ENCODE measurements at places on chromosomes 4 and X.

- no peak for DNase-seq
Observed at GRCh38 chrX:16963216-16963615, 16.8 kb downstream of the REPS2 start.

DNA sequence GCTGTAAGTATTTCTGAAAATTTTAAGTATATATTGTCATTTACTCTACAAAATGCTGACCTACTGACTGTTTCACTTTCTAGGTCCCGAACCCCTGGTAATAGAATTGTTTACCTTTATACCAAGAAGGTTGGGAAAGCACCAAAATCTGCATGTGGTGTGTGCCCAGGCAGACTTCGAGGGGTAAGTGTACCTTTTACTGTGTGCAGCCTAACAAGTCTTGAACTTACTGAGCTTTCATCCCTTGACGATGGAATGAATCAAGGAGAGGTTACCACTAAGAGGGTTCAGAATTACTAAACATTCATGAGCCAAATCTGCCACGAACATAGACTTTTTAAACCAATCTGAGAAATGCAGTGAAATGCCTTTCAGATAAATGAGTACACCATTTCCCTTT, 1.6 kb downstream of the RPL34 start:
- no peak for DNase-seq

DNA sequence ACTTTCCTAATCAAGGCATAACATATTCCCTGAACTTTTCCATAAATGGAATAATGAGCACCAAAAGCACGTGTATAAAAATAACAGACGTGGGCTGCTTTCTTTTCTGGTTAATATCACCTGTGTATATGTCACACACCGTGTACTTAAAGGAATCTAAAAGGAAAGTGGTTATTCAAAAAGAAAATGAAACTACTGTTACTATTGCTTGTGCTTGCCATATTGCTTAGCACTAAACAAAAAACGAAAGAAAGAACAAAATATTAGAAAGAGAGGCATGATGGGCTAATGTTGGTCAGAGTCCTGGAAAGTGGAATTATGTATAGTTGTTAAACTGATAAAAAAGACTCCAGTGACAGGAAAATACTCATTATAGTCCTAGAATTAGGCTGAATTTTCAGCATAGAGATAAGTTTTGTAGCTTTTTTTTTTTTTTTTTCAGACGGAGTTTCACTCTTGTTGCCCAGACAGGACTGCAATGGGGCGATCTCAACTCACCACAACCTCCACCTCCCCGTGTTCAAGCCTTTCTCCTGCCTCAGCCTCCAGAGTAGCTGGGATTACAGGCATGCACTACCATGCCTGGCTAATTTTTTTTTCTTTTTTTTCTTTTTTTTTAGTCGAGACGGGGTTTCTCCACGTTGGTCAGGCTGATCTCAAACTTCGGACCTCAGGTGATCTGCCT, 123.2 kb downstream of the PABPC4L start:
- DNase-seq: no peak

- DNase-seq: no peak
Observed at GRCh38 chr4:139789096-139789654, 123.6 kb downstream of the MGST2 start.

- no peak for DNase-seq
Observed at GRCh38 chrX:1108501-1109445, 103.7 kb downstream of the CRLF2 start.

GRCh38 chr4:95362906-95363558, 185.7 kb downstream of the UNC5C start:
- no peak for DNase-seq

DNA sequence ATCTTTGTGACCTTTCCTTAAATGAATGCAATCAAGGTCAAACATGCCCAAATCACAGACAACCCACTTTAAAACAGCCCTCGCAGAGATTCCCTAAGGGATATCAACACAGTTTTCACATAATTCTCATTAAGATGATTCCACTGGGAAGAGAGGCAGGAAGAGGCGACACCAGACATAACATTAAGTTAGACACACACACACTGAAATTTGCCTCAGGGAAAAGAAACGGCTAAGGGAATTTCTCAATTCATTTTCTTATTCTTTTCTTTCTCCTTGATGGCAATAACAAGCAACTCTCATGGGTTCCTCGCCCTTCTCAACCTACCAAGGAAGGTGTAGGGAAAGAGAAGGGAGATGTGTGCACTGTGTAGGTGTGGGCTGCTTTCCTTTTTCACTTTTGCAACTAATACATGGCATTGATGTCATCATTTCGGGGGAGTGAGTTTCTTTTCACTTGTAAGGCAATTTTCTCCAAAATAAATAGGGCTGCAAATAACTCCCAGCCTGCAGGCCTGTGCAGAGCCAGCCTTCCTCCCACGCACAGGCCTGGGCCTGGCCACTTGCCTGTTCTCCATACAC, 41.4 kb downstream of the SOD3 start:
- no peak for DNase-seq

- DNase-seq: no peak
Observed at GRCh38 chr4:140113653-140114052, 40.3 kb downstream of the MAML3 start.

- no peak for DNase-seq
Observed at GRCh38 chrX:111868726-111869638, 7.0 kb upstream of the TRPC5OS start.

GRCh38 chr4:134773497-134774000, 572.0 kb upstream of the PABPC4L start:
- no peak for DNase-seq

DNA sequence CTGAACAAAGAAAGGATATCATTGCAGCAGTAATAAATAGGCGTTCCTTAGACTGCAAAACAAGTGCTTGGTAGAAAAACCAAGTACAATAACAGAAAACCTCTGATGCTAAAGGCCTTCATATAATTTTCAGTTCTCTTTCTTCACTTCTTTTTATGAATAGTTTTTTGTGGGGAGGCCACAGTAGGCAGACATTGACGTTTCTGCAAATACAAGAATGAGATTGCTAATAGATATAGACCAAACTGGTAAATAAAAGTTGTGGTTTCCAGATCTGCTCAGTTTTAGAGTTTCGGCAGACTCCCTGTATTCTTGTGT, 57.0 kb upstream of the RAP1GDS1 start:
- DNase-seq: no peak

DNA sequence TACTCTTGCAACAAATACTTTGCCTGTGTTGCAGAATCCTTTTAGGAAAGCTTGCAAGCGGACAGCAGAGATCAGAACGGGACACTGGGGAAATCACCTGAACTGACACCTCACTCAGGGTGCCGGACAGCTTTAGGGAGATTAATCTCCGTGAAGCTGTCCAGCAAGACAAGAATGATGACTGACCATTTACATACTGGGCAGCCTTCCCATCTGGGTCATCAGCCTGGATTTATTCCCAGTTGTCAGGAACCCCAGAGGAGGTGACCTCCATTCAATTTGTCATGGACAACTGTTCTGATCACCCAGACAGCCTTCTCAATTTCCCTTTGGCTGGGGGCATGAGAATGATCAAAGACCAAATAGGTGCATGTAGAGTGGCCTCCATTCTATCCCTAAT, 93.0 kb upstream of the EGFL6 start:
- no peak for DNase-seq

- no peak for DNase-seq
Observed at GRCh38 chr4:152682143-152682941, 2.5 kb upstream of the TMEM154 start.

DNA sequence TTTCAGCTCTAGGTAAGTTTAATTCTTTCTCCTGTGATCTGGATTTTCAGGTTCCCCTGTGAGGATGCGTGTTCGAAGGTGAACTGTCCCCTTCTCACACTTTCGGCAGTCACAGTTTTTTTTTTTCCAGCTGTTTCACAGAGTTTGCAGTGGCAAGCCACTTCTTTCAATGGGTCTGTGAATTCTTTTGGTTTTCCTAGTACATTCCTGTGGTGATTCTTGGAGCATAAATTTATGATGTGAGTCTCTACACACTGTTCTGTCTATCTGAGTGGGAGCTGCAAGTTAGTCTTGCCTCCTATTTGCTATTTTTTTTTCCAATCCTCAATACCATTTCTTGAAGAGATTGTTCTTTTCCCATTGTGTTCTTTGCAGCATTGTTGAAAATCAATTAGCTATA, 595.5 kb downstream of the RAPGEF2 start:
- DNase-seq: no peak

- DNase-seq: no peak
Observed at GRCh38 chr4:15239866-15240265, 188.0 kb upstream of the C1QTNF7 start.

GRCh38 chrX:15576019-15576418, 24.7 kb downstream of the ACE2 start:
- DNase-seq: no peak

GRCh38 chr4:149752729-149753128, 62.9 kb downstream of the IQCM start:
- DNase-seq: no peak

DNA sequence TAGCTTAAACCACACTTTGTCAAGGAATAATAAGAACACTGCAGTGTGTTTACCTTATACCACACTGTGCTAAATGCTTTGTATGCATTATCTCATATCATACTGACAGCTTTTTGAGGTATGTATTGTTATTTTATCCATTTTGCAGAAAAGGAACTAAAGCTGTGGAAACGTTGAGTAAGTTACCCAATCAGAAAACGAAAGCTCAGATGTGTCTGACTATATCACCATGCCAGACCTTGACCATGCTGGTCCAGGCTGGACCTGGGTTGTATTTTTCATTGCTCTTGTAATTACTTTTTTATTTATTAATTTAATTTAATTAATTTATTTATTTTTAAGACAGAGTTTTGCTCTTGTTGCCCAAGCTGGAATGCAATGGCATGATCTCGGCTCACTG, 2.1 kb downstream of the HSD17B11 start:
- no peak for DNase-seq

DNA sequence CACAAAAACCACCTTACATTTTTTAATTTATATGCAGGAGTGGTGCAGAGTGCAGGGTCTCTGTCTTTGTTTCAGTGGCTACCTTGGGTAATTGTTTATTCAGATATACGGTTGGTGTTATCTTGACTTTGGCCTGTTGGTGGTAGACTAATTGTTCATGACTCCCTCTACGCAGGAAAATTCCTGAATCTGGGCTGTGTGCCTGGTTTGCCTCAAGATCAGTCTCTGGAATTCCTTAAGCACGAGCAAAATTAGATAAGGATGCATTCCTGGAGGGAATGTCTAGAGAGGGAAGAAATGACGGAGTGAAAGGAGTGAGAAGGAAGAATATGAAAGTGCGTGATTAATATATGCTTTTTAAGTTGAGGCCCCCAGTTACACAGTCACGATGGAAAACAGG, 576.9 kb upstream of the PCDH10 start:
- DNase-seq: no peak

GRCh38 chrX:21885568-21885967, 29.8 kb downstream of the YY2 start:
- DNase-seq: no peak

GRCh38 chr4:153160821-153161220, 43.4 kb upstream of the TRIM2 start:
- DNase-seq: no peak

GRCh38 chrX:153816831-153817690, 13.3 kb downstream of the PDZD4 start:
- DNase-seq: no peak

DNA sequence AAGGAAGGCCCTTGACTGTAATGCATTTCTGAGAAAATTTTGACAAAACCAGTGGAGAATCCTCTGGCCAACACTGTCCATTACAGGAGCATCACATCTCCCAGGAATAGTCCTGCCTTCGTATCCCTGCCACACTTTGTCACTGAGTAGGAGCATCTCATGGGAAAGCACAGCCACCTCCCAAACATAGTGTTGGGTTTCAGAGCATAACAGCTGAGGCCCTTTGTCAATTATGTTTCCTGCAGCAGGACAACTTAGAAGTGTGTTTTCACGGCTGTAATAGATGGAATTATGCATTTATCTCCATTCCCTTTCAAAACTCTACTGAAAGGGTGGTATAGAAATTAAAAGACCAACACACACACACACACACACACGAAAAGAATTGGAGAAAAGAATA, 91.1 kb upstream of the SMAD1 start:
- DNase-seq: no peak

- DNase-seq: no peak
Observed at GRCh38 chr4:28723371-28723770, 1862.7 kb downstream of the STIM2 start.

GRCh38 chrX:19883878-19884277, 3.5 kb downstream of the SH3KBP1 start:
- DNase-seq: no peak

All from sciatic nerve (tissue), 2 donors.